ENCODE measurements at places on chromosomes 12 and 14.

- no peak for ATAC-seq
Measured at GRCh38 chr12:121102307-121102706, 30.4 kb upstream of the P2RX7 start.

DNA sequence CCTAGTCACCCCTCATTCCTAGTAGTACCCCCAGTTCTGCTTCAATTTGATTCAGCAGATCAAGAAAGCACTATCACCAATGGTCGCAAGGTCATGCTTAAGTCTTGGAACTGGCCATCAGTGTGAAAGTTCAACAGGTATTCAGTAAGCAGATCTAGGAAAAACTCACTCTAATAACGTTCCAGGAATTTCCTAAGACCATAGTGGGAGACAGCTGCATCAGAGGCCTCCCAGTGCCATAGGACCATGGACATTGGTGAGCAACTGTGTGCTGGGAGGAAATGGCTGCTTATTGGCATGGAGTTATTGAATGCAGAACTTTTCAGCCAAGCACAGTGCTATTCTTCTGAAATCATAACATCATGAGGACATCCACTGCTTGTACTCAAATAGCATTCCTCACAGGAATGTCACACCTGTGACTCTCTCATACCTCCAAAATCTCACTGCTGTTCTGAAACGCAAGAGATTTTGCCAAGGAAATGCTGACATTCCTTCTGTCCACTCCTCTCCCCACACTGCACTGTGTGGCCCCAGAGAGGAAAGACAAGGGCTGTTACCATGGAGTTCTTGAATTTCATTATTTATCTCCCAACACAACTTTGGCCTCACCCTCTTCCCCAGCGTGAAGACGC is 30.9 kb upstream of the MDM2 start:
- ATAC-seq: no peak

- ATAC-seq: no peak
Measured at GRCh38 chr12:101594700-101595099, at the start of gene MYBPC1. Gene MYBPC1 (plus strand): TSS chr12:101594971. CDS start chr12:101595071, 100 bp downstream.

- no peak for ATAC-seq
Measured at GRCh38 chr14:57933349-57933748, 67.5 kb upstream of the SLC35F4 start.

- no peak for ATAC-seq
Measured at GRCh38 chr12:78820946-78821345, 43.6 kb upstream of the SYT1 start.

DNA sequence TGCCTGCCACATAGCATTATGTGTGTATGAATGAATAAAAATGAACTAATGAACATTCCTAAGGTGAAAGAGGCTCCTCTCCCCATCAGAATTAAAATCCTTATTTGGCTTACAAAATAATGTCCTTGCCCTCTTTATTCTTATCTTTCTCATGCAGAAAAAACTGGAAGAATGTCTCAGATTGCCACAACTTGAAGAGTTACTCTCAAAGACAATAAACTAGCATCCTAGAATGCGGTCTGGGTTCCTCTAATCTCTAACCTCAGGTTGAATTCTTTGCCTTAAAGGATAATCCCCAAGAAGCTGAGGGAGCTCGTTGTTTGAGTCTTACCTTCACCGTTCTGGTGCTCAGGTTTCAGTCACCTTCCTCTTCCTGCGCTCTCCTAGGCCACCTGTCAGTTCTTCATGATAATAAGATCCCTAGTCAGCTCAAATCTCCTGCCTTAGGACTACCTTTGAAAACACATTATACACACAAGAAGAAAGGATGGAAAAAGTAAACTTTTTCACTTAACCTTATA is 147.1 kb downstream of the PHLDA1 start:
- no peak for ATAC-seq

DNA sequence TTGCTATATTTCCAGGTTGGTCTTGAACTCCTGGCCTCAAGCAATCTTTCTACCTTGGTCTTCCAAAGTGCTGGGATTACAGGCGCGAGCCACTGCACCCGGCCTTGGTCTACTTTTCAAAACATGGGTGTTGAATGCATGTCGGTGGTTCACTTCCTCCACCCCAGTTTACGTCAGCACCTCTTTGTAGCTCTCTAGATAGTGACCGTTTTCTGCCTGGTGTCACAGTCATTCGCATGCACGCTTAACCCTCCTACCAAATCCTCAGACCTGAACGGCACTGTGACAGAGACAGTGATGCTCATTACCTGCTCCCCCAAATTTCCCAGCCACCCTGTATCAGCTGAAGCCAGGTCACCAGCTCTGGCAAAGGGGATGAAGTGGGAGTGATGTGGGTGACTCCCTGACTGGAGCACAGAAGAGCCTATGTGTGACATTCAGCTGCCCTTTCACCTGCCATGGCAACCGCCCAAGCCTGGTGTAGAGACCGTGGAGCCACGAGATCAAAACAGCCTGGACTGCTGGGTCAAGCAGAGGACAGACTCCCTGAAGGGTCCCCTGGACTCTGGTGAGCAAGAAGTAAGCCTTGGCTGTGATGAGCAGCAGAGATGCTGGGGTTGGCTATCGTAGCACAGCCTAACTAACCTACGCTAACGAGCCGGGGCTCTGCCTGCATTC is 66.2 kb upstream of the GPR68 start:
- ATAC-seq: no peak
